Central memory CD8-positive, alpha-beta T cell (primary cell): ENCODE measurements at places on chromosomes 6 and 20.

DNA sequence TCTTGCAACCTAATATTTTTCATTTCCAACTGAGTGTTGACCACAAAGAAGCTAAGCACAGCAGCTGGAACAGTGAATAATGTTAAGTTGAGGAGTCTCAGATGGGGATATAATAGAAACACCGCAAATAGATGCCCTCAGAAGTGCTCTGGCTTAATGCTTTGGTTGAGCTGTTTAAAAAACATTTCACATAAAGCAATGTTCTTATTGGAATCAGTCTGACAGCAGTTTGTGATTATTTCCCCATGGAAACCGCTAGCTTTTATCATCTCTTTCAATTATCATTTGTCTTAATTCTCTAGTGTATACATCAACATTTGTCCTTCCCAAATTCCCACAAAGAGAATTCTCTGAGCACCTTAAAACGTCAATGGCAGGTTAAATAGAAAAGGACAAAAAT lies 30.8 kb downstream of the METTL24 start:
- no peak for DNase-seq

GRCh38 chr6:161660666-161661571 lies 387.1 kb upstream of the AGPAT4 start:
- no peak for DNase-seq

DNA sequence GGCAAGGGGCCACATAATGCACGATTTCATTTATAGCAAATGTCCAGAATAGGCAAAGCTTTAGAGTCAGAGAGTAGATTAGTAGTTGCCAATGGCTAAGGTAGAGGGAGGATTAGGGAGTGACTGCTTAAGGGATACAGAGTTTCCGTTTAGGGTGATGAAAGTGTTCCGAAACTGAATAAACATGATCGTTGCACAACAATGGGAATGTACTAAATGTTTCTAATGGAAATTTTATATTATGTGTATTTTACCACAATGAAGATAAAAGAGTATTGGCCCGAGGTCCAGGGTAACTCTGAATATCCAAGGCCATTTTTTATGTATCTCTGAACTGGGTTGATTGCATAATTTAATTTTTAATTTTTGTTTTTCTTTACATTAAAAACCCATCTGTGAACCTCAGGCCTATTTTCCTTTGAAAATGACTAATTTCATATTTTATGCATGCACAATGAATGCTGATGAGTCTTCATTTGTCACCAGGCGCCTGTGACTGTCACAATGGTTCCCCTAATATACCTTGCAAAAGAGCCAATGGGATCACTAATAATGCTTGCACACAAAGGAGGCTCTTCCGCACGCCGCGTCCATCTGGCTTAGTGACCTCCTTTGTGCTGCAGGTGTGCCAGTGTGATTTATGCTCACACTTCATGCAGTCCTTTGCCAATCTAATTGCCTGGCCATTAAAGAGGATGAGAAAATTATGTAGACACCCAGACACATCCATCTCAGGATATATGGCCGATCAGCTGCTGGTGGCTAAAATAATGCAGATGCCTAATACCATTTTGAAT lies 612.5 kb downstream of the CDH26 start:
- no peak for DNase-seq

GRCh38 chr6:39892490-39893129 lies 41.7 kb downstream of the MOCS1 start:
- DNase-seq: no peak

GRCh38 chr6:104941729-104942091 lies 15.2 kb upstream of the LIN28B start:
- DNase-seq: no peak

DNA sequence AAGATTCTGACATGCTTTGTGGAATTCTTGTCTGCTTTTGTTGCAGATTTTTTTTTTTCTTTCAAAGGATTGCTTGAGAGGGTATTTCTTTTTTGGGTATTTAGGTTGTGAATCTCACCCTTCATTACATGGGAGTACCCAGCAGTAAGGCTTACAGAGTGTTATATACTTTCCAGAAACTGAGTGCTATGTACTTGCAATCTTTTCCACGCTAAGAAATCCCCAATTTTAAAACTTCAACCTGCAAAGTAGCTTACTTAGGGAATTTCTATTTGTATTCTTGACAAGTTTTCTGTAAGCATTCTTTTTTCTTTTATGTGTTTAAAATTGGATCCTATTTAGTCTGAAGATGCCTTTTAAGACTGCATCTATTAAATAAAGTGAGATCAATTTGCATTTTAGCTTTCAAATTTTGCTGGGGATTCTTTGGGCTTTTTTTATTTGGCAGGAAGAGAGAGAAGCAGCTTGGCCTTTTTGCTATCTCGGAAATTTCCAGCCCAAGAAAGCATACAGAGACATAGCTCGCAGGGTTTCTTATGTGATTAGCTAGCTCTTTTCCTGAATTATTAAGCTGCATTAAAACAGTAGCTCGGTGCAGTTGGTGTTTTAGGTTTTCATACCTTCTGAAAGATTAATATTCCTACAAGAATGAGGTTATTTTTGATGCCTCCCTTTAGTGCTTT lies 42.6 kb downstream of the KCNS1 start:
- no peak for DNase-seq

DNA sequence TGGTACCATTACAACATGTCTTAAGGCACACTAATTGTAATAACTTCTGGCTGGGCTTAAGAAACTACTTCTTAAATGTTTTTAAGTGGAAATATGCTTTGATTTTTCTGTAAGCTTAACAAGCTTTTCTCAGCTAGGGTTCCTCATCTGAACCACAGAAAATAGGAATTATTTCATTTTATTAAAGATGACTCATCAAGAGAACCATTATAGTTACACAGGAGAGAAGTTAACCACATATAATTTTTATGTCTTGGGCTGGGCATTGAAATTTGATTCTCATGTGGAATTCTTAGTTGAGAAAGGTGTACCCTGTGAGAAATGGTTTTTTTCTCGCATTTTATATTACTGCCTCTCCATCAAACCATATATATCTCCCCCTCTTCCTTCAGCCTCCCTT lies 75.1 kb downstream of the QKI start:
- no peak for DNase-seq

- no peak for DNase-seq
Observed at GRCh38 chr6:68874747-68875146, 239.7 kb downstream of the ADGRB3 start.

GRCh38 chr6:130373992-130374391 lies 8.2 kb downstream of the TMEM200A start:
- no peak for DNase-seq

DNA sequence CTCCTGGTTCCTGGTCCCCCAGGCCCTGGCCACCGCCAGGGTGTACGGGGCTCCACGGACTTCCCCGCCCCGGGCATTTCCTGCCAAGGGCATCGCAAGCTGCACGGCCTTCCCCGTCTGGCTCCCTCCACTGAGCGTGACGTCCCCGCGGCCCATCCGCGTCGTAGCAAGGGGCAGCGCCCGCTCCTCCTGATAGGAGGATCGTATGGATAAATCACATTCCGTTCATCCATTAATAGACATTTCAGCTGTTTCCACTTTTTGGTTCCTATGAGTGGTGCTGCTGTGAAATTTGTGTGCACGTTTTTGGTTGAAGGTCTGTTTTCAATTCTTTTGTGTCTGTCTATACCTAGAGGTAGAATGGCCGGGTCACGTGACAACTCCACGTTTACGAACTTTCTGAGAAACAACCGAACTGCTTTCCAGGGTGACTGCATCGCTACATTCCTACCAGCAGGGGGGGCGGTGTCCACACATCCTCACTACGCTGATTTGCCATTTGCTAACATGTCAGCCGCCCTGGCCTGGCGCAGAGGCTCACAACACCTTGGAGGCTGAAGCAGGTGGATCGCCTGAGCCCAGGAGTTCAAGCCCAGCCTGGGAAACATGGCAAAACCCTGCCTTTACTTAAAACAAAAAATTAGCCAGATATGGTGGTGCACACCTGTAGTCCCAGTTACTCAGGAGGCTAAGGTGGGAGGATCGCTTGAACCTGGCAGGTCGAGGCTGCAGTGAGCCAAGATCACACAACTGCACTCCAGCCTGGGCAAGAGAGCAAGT lies 37.7 kb downstream of the KCNQ2 start:
- peak; percentile 58 for DNase-seq

DNA sequence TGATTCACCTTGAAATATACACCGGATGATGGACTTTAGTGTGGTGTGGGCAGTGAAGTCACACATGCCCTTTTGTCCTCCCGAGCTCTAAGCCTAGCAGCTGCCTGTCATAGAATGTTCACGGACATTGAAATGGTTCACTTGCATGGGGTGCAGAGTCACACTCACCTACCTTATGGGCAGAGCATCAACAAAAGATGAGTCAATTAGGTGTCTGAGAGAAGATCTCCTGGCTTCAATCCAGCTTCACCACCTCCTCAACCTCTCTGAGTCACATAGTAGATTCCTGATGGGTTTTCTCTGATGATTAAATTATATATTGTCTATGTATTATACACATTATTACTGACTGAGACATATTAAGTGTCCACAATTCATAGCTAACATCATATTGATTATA lies 48.1 kb upstream of the HLA-E start:
- DNase-seq: no peak

GRCh38 chr6:17932330-17932852 lies 55.0 kb downstream of the KIF13A start:
- no peak for DNase-seq

- DNase-seq: no peak
Observed at GRCh38 chr6:28648878-28649375, 123.2 kb downstream of the GPX5 start.

DNA sequence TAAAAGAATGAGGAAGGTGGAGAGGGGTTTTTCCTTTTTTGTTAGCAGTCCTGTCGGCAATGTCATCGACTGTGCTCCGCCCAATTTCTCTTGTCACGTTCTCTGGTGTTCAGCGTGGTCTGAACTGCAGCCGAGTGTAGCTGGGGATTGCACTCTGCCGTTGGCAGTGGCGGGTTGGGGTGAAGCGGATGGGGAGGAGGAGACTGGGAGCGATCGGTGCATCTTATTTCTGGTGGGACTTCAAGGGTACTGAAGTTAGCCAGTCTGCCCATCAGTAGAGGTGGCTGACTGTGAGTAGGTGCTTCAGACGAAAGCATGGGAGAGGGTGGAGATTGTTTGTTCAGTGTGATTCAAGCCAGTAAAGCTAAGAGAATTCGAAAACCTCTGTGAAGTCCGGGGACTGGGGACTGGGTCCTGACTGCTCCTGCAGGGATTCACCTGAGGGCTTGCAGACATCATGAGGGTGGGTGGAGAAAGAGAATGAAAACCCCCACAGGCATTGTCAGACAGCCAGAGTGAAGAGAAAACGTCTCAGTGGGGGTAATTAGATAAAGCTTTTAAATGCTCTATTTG lies 5.1 kb downstream of the RREB1 start:
- no peak for DNase-seq

- peak; percentile 27 for DNase-seq
Observed at GRCh38 chr20:461254-462198, 807 bp downstream of the TBC1D20 start.

GRCh38 chr20:33704197-33704924 lies 15.7 kb downstream of the PXMP4 start:
- no peak for DNase-seq

DNA sequence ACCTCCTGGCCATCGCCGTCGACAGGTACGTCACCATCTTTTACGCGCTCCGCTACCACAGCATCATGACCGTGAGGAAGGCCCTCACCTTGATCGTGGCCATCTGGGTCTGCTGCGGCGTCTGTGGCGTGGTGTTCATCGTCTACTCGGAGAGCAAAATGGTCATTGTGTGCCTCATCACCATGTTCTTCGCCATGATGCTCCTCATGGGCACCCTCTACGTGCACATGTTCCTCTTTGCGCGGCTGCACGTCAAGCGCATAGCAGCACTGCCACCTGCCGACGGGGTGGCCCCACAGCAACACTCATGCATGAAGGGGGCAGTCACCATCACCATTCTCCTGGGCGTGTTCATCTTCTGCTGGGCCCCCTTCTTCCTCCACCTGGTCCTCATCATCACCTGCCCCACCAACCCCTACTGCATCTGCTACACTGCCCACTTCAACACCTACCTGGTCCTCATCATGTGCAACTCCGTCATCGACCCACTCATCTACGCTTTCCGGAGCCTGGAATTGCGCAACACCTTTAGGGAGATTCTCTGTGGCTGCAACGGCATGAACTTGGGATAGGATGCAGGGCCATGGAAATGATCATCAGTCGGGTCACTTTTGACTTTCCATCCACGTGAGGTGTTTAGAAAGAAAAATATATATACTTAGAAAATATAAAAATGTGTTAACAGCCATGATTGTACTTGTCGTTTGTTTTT lies 868 bp downstream of the MC3R start:
- no peak for DNase-seq

- no peak for DNase-seq
Observed at GRCh38 chr6:128521282-128521632, 858 bp upstream of the PTPRK start.

- DNase-seq: no peak
Observed at GRCh38 chr20:2518096-2518495, 9.4 kb upstream of the ZNF343 start.

DNA sequence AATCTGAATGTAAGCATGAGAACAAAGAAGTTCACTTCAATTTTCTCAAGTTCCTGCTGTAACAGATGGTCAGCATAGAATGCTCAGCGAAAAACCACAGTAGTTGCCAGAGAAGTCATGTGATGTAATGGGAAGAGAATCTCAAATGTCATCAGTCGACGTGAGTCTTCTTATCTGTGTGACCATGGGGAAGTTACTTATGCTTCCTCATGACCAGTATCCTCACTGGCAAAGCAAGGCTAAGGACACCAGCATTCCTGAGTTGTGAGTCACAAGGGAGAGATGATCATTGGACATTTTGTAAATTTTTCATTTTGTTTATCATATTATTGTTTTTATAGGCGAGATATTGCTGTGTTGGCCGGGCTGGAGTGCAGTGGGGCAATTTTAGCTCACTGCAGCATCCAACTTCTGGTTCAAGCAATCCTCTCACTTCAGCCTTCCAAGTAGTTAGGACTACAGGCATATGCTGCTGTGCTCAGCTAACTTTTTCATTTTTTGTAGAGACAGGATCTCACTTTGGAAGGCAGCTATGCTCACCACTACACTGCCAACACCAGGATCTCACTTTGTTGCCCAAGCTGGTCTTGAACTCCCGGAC lies 21.9 kb downstream of the SGK1 start:
- no peak for DNase-seq

DNA sequence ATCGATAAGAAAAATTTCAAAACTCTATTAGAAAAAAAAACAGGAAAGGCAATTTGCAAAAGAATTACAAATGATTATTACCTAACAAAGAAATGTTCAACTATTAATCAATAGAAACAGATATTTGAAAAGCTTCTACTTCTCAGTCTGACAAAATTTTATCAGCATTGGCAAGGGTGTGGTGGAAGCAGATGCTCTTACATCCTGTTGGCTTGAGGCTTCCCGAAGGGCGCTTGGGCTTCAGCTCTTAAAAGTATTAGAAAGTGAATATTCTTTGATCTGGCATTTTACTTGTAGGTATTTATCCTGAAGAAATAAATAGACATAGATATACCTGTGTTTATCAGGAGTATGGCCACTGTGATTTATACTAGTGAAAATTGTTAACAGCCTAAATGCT lies 38.7 kb downstream of the SLC35D3 start:
- no peak for DNase-seq

DNA sequence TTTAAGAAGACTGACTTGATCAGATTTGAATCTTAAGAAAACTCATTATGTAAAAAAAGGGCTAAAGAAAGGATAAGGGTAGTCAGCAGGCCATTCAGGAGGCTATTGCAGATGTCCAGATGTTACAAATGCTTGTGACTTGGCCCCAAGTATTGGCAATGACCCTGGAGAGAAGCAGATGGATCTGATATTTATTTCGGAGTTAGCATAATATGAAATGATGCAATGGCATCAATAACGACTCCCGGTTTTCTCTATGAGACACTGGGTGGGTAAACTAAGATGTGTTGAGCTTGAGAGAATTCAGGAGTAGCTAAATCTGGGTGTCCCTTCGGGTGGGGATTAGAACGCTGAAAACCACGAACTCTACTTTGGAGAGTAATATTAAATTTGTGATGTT lies 149.7 kb downstream of the LAMA2 start:
- no peak for DNase-seq
